ENCODE measurements at places on chromosomes 3 and 15.

GRCh38 chr15:98717371-98717770, 69.0 kb downstream of the IGF1R start:
- DNase-seq: no peak

- DNase-seq: peak; percentile 79
Observed at GRCh38 chr3:37993820-37994638, 3.4 kb downstream of the VILL start.

- DNase-seq: peak; percentile 60
Observed at GRCh38 chr3:186589121-186589520, 18.6 kb downstream of the DNAJB11 start.

- DNase-seq: no peak
Observed at GRCh38 chr3:97360804-97361203, 403.8 kb upstream of the ARL6 start.

DNA sequence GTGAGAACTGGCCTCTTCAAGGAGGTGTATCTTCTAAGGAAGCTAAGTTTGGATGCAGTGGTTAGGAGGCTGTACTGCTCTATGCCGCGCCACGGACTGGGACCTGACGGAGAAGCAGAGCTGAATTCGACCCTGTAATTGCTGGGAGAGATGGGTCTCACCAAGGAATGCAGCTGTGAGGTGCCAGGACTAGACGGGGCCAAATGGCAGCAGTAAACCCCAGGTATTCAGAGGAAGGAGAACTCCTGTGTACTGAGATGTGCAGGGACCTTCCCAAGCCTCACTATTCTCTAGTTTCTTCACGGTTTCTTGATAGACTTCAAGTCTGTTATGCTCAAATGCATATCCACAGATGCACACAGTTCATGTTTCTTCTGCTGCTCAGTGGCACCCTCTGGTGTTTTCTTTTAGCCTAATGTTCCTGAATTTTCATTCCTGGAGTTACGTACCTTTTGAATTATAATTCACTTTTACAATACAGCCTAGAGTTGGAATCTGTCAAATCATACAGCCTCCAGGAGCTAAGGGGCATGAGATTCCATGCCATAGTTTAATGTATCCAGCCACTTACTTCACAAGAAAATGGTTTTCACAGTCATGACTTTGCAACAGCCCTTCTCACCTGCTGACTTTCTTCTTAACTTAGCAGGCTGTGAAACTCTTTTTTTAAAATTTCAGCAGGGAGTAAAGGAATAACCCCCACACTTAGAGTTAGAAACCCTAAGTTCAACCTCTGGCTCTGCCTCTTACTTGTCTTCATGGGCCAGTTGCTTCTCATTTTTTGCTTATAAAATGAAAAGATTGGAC, 61.8 kb downstream of the GLDN start:
- peak; percentile 32 for DNase-seq

- no peak for DNase-seq
Observed at GRCh38 chr3:101377209-101377608, 56.8 kb upstream of the IMPG2 start.

- no peak for DNase-seq
Observed at GRCh38 chr3:12629560-12629959, 34.4 kb downstream of the RAF1 start.

DNA sequence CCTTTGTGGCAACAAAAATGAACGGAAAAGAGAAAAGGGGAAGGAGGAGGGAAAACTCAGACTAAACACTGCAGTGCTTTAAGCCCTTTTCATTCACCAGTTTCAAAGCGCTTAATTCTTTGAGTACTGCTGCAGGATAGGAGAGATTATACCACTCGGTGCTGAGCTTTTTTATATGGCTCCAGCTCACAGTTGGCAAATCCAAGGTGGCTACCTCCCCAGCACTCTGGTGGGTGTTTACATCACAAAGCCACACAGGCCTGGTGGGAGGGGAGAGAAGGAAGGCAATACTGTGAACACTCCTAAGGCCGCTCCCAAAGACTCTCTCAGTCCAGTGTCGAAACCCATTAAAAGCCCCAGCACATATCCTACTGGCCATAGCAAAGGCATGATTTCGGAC, 191.4 kb downstream of the STT3B start:
- DNase-seq: no peak

Measured in ACHN (cell line).